Adipocyte (in vitro differentiated cells): ENCODE measurements at places on chromosomes 12 and 14.

GRCh38 chr14:25411781-25412757 is 362.1 kb upstream of the STXBP6 start:
- DNase-seq, result peak; percentile 68

GRCh38 chr12:104115587-104115975 is 22.4 kb downstream of the NFYB start:
- DNase-seq, result peak; percentile 43

DNA sequence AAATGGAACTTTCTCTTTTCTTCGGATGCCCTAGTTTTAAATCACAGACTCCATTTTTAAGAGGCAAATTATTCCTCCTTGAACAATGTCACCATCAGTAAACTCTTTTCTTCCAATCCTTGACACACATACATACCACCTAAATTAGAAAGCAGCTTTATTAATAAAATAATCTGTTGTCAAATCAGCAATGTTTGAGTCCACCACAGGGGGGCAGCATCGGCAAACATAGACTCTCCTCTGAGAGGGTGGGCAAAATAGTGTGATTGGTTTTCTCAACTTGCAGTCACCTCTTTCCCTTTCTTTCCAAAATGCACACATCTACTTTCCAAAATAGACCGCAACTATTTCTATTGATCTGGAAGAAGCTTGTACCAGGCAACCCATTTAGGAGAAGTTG is 438.4 kb upstream of the OR4E1 start:
- DNase-seq, result no peak

DNA sequence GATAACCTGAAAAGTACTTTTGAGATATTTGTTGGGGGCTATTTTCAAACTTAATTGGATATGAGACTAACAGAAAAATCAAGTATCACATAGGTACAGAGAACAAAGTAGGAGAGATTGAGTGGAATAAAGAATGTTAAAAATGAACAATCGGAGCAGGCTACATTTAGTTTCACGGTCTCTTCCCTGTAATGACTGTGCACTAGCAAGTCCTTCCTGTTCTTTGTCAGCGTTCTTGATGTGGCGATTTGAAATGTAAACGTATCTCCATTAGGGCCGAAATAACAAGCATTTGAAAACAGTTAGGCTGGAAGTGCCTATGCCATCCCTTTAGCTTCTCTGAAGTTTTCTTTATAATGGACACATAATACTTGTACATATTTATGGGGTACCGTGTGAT is 31.0 kb downstream of the SLC25A29 start:
- DNase-seq, result no peak

DNA sequence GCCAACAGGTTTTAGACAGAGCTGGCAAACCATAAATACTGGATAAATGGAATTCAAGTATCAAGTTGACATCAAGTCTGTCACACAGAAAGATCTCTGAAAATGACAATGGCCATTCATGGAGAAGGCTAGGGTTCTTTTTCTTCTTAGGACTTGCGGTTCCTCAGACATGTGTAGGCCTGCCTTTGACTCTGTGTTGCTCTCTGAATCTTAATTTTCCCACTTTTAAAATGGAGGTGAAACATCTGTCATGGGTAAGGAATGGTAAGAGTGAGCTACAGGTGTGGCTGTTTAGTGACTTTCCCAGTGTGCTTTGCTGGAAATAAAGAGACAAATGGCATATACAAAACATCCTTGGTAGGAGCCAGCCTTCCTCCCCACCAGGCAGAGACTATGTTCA is 79.2 kb downstream of the PTCSC3 start:
- DNase-seq, result no peak
